ENCODE measurements at places on chromosomes 1 and 21.

DNA sequence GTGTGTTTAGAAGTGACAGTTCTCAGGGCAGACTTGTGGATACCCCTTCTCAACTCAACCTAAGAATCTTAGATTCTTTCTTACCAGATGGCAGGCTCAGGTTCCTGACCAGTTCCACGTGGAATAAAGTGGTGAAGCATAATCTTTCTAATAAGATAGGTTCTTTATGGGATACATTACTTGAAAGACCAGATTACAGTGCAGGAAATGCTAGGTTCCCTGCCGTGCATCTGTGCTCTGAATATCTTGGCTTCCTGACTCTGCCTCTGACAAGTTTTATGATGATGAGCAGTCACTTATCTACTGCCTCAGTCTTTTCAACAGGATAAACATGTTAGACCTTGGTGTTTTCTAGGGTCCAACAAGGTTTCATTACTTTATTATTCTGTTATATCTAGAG is 207.9 kb upstream of the CACYBP start:
- DNase-seq: no peak

- DNase-seq: no peak
Measured at GRCh38 chr1:99700020-99700419, 54.1 kb downstream of the PALMD start.

DNA sequence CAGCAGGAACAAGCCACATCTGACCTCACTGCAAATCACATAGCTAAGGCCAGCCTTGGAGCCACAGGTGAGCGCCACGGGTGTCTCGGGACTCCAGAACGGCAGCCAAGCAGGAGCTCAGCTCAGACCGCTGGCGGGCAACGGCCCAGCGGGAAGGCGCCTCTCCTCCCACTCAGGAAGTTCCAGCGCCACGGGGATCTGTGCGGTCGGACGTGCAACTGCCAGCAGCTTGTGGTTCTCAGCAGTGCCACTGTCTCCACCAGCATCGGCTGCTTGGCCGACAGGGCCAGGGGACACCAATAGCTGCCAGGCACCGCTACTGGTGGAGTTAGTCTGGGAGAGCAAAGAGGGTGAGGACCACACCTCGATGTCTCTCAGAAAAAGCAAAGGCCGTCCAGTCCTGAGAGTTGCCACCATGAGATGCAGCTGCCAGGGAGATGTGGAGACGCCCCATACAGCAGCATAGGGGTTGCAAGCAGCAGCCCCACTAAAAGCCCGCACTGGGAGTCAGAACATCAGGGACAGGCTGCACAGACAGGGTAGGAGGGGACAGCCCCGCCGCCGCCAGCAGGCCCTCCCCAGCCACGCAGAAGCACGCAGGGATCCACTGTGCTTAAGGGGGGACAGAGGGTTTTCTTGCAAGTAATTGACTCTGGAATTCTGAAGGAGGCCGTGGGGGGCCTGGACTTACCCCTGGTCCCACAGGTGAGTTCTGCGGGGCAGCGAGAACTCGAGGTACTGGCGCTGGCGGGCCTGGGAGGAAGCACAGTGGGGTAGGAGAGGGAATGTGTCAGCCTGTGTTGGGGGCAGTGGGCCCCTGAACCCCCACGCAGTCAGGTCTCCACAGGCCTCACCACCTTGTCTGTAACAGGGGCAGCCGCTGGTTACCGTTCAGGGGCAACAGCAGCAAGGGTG is 83.5 kb downstream of the NPHP4 start:
- no peak for DNase-seq

DNA sequence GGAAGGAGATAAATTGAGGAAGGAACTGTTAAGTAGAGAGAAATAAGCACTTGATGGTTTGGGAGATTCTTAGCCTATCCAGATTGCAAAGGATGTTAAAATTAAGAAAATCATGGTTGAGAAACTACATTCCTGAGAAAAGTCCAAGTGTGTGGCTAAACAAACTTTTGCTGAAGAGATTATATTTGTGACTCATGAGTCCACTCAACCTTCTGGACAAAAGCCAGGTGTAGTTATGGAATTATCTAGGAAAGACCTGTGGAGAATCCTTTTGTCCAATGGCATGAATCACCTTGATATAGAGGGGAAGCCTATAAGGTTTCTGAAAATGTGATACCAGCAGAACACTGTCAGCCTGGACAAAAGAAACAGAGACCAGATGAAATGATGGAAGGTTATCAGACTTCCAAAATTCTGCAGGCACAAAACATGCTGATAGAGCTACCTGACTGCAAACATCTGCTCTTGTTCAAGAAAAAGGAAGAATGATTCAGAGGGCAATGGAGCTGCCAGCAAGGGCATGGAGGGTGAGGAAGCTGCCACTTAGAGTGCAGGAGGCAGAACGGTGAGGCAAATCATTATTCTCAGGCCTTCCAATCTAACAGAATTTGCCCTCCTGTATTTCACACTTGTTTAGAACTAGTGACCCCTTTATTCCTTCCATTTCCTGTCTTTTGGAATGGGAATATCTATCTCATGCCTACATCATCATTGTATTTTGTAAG is 300.6 kb upstream of the PRMT6 start:
- DNase-seq: no peak

DNA sequence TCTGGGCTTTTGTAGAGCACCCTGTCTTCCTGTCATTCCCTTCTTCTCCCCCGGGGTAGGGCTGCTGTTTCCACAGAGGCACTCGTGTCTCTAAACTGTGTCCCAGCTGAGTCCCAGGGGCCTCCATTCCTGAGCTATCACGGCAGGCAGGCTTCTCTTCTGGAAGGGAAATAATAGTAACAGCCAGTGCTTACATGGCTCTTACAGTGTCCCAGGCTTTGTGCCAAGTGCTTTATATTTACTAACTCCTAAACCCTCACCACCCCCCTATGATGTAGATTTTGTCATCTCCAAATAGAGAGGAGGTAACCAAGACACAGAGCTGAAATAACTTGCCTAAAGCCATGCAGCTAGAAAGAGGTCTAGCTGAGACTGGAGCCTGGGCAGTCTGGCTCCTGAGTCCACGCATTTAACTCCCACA is 1.4 kb upstream of the CELF3 start:
- DNase-seq: no peak

DNA sequence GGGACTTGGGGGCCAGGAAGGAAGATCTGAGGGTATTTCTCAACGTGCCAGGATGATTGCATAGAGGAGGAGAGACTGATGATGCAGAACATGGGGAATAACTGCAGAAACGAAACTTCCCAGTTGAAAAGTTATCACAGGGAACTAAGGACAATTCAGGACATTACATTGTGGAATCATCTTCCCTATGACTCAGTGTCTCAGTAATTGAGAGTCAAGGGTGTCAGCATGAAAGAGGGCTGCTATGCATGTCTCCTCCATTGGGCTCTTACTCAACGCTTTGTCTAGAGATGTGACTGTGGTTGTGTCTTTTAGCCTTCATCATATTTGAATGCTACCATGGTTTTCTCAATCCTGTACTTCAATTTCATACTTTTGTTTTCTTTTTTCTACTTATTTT is 48.9 kb upstream of the PTGFR start:
- no peak for DNase-seq

- no peak for DNase-seq
Measured at GRCh38 chr1:182126272-182126800, 64.8 kb upstream of the ZNF648 start.

- DNase-seq: no peak
Measured at GRCh38 chr1:13492711-13493110, 21.1 kb downstream of the LRRC38 start.

DNA sequence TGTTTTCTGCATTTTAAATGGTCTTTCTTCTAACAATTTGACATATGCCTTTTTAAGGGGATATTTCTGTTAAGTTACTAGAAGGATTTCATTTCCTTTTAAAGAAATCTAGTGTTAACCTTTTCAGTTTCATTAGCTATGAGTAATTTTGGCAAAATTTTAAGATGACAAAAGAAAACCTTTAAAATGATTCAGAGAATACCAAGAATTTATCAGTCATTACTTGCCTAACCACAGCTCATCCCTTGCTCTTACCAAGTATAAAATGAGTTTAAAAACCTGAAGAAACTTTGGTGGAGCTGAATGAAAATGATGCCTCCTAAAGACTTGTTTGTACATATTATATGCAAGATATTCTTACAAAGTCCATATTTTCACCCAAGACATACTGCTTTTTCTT is 101.7 kb downstream of the NEK7 start:
- peak; percentile 6 for DNase-seq

GRCh38 chr1:68644504-68644903 is 147.6 kb upstream of the DEPDC1 start:
- no peak for DNase-seq

DNA sequence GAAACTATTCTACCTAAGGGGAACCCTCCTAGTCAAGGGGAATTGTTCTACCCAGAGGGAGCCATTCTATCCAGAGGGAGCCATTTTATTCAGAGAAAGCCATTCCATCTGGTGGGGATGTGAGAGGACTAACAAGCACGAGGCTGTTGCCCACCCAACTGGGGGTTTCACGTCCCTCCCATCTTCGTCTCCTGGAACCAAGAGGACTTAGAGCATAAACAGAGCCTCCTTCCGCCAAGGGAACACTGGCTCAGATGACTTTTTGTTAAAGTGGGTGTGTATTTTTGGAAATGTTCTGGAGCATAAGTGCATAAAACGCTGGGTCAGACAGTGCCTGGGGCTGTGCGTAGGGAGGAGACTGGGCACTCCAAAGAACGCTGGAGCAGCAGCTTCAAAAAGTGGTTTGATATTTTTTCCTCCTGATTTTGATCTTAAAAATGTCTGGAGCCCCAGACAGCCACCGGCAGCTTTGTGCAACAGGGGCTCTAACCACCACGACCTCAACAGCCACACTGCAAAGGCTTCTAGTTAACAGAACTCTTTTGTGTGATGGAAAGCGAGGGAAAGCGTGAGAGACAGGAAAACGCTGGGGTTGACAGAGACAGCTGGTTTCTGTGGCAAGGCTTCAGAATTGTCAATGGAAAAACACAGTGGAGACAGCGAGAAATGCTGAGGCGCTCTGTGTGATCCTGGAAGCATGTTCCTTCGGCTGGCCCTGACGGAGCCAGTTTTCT is 363.6 kb upstream of the CAMK1G start:
- no peak for DNase-seq

- peak; percentile 52 for DNase-seq
Measured at GRCh38 chr1:89855413-89856123, 34.7 kb downstream of the LRRC8D start.

DNA sequence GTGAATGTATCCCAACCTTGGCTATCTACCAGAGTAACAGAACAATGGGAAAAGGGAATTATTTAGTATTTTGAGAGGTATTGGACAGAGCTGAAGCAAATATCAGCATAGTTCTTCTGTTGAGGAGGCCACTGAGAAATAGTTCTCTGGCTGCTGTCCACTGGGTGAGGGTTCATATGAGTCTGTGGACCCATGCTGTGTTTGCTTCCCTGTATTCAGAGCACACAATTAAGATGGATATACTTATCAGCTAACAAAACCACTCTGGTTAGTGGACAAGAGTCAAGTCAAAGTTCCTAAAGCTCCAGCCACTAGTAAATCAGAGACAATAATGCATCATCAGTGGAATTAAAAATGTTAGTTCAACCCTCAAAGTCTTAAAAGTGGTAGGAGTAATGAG is 66.1 kb downstream of the RGS18 start:
- no peak for DNase-seq

DNA sequence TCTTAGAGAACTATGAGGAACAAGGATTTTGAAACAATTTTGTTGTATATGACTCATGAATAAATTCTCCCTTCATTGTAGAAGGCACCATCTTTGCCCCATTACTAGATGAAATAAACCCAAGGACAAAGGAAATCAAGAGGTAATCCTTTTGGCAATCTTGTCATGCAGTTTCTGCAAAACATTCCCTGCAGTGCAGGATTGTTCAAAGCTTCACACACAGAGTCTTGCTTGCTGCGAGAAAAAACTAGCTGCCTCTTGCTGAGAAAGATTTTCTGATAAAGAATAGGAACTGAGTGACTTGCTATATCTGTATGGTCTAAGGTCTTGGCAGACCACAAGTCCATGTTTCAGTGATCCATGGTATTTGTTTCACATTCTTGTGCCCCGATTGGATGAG is 657.4 kb upstream of the ADGRL4 start:
- no peak for DNase-seq

DNA sequence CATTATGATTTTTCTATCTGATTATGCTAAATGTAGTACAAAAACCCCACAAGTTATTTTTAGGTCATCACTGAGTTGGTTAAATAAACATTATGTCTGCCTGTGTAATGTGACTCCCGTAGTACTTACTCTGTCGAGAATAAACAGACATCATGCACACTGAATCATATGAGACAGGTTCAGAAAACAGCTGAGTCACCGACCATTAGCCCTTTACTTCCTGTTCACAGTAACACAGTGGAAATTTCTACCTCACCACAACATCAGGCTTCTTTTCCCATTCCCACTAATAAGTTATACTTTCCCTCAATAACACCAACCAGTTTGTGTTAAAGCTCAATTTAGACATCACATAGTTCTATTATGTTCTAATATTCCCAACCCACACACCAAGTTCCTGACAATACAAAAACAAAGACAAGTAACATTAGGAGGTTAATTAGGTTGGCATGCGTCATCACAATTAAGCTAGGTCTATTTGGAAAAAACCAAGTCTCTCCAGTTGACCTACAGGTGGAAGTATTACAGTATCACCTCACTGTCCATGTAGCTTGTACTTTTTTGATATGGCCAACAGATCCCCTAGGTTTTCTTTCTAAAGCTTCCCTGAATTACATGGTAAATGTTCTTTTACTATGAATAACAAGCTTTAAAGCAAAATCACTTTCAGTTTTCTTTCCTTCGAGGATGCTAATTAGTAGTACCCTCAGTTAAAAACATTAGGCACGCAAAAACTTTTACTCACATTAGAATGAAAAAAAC is 154.2 kb downstream of the EIF4G3 start:
- peak; percentile 76 for DNase-seq

DNA sequence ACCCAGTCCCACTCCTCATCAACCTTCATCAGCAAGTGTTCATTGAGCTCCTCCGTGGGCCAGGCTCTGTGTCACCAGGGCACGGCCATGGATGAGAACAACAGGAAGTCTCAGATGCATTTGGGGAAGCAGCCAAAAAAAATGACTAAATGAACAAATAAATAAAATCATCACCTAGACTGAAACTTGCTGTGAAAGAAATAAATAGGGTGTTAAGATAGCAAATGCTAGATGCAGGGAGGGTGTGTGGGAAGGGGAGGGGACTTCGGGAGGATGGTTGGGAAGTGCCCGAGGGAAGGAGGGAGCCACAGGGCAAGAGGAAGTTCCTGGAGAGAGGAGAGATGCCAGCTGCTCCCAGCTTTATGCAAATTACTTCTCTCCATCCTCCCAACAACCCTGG is 696.7 kb downstream of the PTPRU start:
- no peak for DNase-seq

- no peak for DNase-seq
Measured at GRCh38 chr21:39094087-39094780, 89.0 kb downstream of the PSMG1 start.

DNA sequence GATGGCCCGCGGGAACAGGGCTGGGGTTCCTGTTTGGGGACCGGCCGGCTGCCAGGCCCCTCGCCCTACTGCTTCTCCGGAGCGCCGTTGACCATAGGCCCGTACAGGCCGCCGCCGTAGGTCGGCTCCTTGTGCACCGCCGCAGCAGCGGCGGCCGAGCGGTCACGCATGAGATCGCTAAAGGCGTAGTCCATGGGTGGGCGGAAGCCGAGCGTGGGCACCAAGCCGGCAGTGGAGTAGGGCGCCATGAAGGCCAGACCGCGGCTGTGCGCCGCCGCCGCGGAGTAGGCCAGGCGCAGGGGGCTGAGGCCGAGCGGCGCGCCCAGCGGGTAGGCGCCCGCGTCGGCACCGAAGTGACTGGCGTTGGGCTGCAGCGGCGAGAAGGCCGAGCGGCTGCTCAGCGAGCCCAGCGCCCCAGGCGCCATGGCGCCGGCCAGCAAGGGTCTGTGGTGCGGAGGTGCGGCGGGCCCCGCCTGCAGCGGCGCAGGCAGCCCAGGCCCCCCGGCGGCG is 4.6 kb downstream of the DMRTA2 start:
- peak; percentile 54 for DNase-seq

- peak; percentile 6 for DNase-seq
Measured at GRCh38 chr1:94284476-94284875, 47.1 kb upstream of the ARHGAP29 start.

Data from GM13977 (cell line).